ENCODE measurements at places on chromosomes 3 and 15. TPM values are rescaled to one million over a fixed set of nuclear protein-coding genes. Genes with fewer than 3 reads are reported as not detected.

Gene TIMP4
- 7.9 TPM for total RNA-seq

Gene STARD9
- 26.2 TPM for total RNA-seq

Gene SPG21
- total RNA-seq = 46.4 TPM

Gene ATP8B4
- total RNA-seq = 6.6 TPM

Gene VILL
- 214 TPM for total RNA-seq

Gene CTXN2
- not detected for total RNA-seq

Gene SHF
- 3.7 TPM for total RNA-seq

Gene HYAL1
- 1.8 TPM for total RNA-seq

Gene NRROS
- not detected for total RNA-seq

Gene SPRED1
- 8.6 TPM for total RNA-seq

Gene SNTN
- not detected for total RNA-seq

DNA sequence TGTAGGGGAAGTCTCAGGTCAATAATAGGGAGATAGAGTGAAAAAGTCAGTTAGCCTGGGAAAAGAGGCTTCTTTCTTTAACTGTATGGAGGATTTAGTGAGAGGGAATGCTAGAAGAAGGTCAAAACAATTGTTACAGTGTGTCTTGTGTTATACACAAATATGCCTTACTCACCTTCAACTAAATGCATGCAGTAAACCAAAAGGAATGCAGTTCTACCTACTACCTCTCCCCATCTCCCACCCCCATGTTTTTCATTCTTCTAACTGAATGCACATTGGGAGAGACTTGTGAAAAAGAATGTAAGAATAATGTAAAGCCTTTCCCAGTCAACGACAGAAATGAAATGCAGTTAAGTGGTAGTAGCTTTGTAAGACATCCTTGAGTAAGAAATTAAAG is 33.8 kb downstream of the CCDC66 start:
- H3K27me3 ChIP-seq = no peaks in the 10 kb centered on the region
- H3K4me1 ChIP-seq = no peaks in the 10 kb centered on the region

DNA sequence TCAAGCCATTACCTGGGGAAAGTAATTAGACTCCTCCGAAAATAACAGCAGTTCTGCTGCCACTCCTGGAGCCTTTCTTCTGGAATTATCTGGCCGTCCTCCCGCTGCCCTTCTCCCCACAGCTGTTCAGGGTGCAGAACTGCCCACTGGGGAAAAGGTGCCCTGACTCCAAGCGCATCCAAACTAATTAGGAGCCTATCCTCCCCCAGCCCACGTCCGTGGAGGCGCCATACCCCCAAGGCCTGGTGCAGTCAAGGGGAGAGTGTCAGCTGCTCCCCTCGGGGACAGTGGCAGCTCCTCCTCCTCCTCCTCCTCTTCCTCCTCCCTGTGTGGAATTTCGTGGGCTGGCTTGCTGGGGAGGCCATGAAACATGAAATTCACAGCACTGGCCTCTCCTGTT is 177.2 kb downstream of the XXYLT1 start:
- no peaks in the 10 kb centered on the region for H3K27me3 ChIP-seq
- H3K36me3 ChIP-seq = no peaks in the 10 kb centered on the region
- no peak overlapping the region for H3K27ac ChIP-seq
- no peaks in the 10 kb centered on the region for H3K4me1 ChIP-seq
- DNase-seq = no peak

DNA sequence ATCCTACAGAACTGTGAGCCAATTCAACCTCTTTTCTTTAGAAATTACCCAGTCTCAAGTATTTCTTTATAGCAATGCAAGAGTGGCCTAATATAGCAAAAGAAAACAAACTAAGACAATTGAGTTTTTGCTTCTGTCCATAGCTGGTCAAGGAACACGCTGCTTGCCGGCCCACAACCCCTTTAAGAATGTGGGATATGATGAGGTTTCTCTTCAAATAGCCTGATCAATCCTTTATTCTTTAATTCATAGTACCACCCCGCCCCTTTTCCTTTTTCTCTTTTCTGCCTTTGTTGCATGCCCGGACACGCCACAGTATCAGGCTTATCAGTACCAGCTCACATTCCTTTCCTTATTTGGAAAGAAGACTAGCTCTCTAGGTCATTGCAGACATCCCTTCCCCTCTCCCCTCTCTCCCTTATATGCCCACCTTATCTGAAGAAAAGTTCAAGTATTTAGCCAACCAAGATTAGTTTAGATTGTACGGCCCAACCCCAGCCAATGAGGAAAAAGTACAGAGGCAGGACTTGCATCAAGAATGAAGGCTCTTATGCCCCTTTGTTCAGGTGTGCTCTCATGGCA is 404.5 kb downstream of the OCA2 start:
- H3K36me3 ChIP-seq = no peaks in the 10 kb centered on the region
- H3K27me3 ChIP-seq = no peaks in the 10 kb centered on the region
- H3K4me3 ChIP-seq = no peak overlapping the region
- no peaks in the 10 kb centered on the region for H3K4me1 ChIP-seq
- H3K27ac ChIP-seq = no peak overlapping the region
- DNase-seq = no peak

DNA sequence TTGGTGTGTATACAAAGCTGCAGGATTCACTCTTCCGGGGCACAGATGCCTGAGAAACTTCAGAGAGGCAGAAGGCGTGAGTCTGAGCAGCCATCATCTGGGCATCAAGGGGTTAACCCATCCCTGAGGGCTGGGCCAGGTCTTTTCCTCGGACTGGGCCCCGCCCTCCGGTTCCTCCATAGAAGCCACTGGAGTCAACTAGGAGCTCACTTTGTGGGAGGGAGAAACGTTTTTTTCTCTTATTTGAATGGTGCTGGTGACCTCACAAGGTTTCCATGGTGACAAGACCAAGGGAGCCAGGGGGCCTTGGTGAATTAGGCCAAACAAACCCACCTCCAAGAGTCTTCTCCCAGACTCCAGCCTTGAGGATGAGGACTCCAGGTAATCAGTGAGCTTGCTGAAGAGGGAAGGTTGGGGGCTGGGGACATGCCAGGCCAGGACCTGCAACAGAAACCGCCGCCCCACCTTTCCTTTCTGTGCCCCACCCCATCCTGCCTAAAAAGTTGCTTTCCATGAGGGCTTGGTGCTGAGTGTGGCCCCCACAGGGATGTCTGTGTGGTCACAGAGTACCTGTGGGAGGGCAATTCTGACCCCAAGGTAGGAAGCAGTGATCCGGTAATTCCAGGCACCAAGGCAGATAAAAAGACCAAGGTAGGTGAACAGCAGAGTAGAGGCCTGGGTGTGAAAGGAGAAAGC is 14.8 kb upstream of the INSYN1 start:
- no peaks in the 10 kb centered on the region for H3K36me3 ChIP-seq
- no peak overlapping the region for H3K4me3 ChIP-seq
- H3K27me3 ChIP-seq = no peaks in the 10 kb centered on the region

DNA sequence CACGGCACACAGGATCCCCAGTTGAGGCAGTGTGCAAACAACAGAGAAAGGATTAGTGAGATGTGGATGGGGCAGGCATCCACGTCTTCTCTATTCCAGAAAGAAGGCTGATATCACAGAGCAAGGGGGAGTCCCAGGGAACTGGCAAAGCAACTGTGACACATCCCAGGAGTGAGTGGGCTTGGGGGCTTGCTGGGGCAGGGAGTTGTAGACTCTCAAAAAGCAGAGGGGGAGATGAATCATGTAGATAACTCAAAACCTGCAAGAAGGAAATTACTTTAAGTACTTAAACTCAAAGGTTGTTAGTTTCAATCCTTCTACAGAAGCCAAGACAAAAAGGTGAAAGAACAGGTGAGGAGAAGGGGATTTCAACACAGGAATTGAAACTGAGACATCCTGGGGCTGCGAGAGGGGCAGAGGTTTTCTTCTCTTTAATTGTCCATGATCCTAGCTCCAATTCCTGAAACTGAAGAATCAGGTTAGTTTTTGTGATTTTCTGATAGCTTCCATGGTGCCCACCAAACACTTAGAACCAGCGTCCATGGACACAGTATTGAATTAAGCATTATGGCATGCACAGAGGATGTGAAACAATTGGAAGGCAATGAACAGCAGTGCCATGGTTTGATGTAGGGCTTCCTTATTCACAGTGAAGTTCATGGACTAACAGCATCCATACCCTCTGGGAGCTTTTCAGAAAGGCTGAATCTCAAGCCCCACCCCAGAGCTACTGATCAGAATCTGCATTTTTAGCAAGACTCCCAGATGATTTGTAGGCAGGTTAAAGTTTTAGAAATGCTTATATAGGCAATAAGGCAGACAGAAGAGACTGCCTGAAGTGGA is 52.0 kb downstream of the CCR3 start:
- DNase-seq = no peak
- H3K27me3 ChIP-seq = no peaks in the 10 kb centered on the region
- H3K4me1 ChIP-seq = no peaks in the 10 kb centered on the region
- no peak overlapping the region for H3K27ac ChIP-seq
- H3K36me3 ChIP-seq = no peaks in the 10 kb centered on the region

- no peaks in the 10 kb centered on the region for H3K27me3 ChIP-seq
- no peak overlapping the region for H3K4me3 ChIP-seq
- DNase-seq = no peak
- H3K4me1 ChIP-seq = no peaks in the 10 kb centered on the region
These were observed 98.1 kb downstream of the XXYLT1 start for GRCh38 chr3:195172896-195173295.

DNA sequence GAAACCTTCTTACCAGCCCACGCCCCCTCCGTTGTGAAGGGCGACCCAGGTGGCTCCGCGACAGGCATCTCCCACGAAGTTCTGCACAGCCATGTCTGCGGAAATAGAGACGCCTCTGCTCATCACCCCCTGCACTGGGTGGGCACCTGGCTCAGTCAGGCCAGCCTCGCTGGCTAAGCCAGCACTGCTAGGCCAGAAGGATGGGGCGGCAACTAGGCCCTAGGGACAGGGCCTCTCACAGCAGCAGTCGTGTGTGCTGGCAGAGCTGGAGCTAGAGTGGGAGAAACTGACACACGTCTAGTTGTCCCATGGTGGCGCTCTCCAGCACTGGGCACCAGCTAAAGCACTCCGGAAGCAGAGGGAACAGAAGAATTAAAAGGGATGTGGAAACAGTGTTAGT is 12.5 kb upstream of the ZXDC start:
- no peaks in the 10 kb centered on the region for H3K27me3 ChIP-seq
- no peak overlapping the region for H3K4me3 ChIP-seq
- DNase-seq = no peak
- no peak overlapping the region for H3K27ac ChIP-seq
- H3K4me1 ChIP-seq = no peaks in the 10 kb centered on the region
- H3K36me3 ChIP-seq = no peaks in the 10 kb centered on the region

DNA sequence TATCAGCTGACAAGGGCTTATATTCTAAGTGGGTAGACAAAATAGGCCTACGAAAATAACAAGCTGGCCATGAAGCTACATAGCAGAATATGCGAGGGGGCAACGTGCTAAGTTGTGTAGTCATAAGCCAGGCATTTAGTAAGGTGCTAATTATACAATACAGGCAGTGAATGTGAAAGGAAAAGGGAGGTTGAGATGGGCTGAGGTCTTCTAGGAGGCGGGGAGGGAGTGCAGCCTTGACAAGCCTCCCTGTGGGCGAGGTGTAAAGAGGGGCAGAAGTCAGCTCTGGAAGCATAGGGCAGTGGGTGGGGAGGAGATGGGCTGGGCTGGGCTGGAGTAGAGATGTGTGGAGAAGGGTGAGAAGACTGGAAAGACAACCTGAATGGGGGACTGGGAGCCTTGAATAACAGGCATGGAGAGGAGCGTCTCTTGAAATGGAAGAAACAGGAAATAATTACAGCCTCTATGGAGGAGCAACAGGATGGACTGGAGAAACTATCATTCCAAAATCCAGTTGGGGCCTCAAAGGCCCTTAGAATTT is 1.2 kb downstream of the TIGIT start:
- H3K27me3 ChIP-seq = no peaks in the 10 kb centered on the region
- H3K4me1 ChIP-seq = no peaks in the 10 kb centered on the region

GRCh38 chr15:79989183-79989582 is 18.2 kb upstream of the BCL2A1 start:
- H3K27ac ChIP-seq = no peak overlapping the region
- no peak overlapping the region for H3K4me3 ChIP-seq
- H3K27me3 ChIP-seq = no peaks in the 10 kb centered on the region
- no peak for DNase-seq

GRCh38 chr3:14425581-14426304 is 23.3 kb downstream of the SLC6A6 start:
- no peaks in the 10 kb centered on the region for H3K36me3 ChIP-seq
- no peaks in the 10 kb centered on the region for H3K27me3 ChIP-seq
- H3K4me1 ChIP-seq = no peaks in the 10 kb centered on the region
- DNase-seq = peak; percentile 60

DNA sequence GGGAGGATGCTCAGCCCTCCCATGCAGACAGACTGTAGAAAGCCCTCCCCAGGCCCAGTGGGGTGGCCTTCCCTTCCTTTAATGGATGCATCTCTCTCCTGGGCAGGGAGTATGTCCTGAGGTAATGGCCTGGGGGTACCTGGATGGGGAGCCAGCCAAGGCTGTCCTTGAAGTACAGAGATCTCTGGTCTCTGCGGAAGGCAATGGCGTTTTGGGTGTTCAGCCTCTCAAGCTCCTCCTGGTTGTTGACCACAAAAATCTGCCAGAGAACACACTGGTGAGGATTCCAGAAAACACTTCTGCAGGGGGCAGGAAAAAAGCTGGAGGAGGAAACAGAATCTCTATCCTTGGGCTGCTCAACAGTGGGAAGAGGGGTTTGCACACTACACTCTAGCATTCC is 28.9 kb downstream of the EAF1 start:
- no peak for DNase-seq
- no peak overlapping the region for H3K4me3 ChIP-seq
- H3K27ac ChIP-seq = no peak overlapping the region
- H3K36me3 ChIP-seq = no peaks in the 10 kb centered on the region

- H3K27me3 ChIP-seq = no peaks in the 10 kb centered on the region
- H3K4me3 ChIP-seq = no peak overlapping the region
- H3K27ac ChIP-seq = no peak overlapping the region
These were observed 95.5 kb downstream of the FRMD4B start for GRCh38 chr3:69290430-69290829.

DNA sequence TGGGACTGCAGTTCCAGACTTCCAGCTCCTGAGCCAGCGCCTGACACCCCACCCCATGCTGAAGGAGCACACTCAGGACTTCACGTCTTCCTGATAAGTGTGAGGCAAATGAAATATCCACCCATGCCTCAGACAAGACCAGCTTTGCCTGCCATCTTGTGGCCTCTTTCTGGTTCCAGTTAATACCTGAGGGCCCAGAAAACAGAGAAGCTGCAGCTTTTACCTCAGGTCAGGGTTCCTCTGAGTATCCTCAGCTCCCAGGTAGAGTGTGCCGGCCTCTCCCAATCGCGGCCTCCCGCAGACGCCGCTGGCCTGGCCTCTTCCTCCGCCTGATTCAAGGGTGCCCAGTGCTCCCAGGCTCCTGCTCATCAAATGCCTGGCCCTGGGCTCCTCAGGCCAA is 5.1 kb upstream of the KLHL6 start:
- no peak for DNase-seq
- no peaks in the 10 kb centered on the region for H3K27me3 ChIP-seq
- H3K27ac ChIP-seq = no peak overlapping the region

- H3K4me1 ChIP-seq = peaks cover 9% of the 10 kb centered on the region
- no peaks in the 10 kb centered on the region for H3K36me3 ChIP-seq
- no peak for DNase-seq
- no peak overlapping the region for H3K4me3 ChIP-seq
- H3K27ac ChIP-seq = no peak overlapping the region
- H3K27me3 ChIP-seq = no peaks in the 10 kb centered on the region
These were observed 105.8 kb upstream of the ARL6 start for GRCh38 chr3:97658668-97659285.

- H3K27me3 ChIP-seq = no peaks in the 10 kb centered on the region
- DNase-seq = no peak
- H3K36me3 ChIP-seq = no peaks in the 10 kb centered on the region
These were observed 89.7 kb downstream of the LIPC start for GRCh38 chr15:58521293-58521991.
